Lower leg skin (tissue), 4 donors: ENCODE measurements at places on chromosomes 6 and 20. TPM values are rescaled to one million over a fixed set of nuclear protein-coding genes. Genes with fewer than 3 reads are reported as not detected.

- no peak for DNase-seq
These were observed 63.5 kb downstream of the STMND1 start for GRCh38 chr6:17165383-17165782.

DNA sequence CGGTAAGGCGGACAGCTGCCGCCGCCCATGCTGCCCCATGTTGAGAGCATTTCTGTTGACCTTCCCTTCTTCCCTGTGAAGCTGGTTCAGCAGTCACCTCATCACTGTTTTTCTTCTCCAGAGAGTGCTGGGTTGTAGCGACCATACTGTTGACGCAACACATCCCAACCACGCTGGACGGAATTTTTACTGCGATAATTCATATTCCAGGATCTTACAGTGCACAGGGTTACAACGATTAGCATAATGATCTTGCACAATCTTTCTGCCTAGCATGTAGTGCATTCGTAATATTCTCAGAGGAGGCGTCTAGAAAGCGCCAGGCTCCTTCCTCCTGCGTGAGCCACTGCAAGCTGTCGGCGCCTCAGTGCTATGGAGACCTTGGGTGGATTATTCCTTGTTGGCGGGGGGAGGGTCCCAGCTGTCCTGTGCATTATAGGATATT lies 137.0 kb downstream of the MTHFD1L start:
- DNase-seq = no peak

DNA sequence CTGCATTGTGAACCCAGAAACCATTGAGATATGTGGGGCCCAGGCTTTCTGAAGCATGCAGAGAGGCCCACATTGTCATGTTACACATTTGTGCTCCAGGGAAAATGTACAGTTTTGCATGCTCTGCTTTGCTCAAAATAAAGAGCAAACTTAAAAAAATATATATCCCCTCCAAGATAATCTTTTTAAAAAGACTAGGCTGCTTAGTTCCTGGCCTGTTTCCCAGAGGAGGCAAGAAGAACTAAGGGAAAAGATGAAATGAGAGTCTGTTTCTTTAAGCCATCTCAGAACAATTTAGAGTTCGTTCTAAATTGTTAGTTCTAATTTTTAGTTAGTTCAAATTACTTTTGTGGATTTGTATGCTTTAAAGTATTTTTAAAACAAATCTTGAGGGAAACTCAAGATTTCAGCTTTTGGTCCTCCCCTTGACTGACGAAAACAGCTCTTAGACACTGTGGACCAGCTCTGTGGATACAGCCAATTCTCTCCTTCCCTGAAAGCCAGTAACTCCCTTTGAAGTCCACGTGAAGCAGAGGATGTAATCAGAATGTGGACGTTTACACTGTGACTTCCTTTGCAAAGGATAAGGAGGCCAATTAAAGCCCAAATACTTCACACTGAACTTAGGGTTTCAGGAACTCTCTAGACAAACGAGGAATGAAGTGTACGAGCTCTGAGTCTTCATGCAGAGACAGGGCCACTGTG lies 84.7 kb downstream of the CD164 start:
- DNase-seq = no peak

- peak; percentile 86 for DNase-seq
These were observed 95.3 kb upstream of the BHLHE23 start for GRCh38 chr20:63101781-63102720.

DNA sequence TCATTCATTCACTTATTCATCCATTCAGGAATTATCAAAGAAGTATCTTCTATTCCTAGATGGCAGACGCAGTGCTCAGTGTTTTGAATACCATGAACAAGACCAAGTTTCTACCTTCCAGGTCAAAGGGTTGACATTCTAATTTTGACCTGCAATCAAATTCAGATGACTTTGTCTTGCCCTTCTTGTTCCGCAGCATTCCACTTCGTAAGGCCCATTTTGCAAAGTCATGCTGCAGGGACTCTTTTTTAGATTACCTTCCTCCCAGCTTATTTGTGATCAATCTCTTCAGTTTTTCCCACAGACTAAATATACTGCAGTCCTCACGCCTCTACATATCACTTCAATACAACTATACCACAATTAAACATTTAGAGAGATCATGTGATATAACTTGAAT lies 7.1 kb upstream of the TAAR1 start:
- no peak for DNase-seq

GRCh38 chr20:29409833-29410805 lies 1847.3 kb upstream of the DEFB115 start:
- DNase-seq = no peak

DNA sequence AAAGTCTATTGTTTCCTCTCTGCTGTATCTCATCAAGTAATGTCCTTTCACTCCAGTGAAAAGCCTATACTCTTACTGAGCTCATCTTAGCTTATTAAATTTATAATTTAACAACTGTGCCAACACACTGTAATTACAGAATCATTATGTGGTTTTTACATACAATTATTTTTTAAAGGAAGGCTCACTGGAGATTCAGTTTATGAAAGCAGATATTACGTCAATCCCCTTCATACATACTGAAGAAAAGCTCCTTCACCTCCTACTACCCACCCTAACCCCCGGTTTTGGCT lies 28.1 kb downstream of the ARHGAP18 start:
- DNase-seq = no peak

DNA sequence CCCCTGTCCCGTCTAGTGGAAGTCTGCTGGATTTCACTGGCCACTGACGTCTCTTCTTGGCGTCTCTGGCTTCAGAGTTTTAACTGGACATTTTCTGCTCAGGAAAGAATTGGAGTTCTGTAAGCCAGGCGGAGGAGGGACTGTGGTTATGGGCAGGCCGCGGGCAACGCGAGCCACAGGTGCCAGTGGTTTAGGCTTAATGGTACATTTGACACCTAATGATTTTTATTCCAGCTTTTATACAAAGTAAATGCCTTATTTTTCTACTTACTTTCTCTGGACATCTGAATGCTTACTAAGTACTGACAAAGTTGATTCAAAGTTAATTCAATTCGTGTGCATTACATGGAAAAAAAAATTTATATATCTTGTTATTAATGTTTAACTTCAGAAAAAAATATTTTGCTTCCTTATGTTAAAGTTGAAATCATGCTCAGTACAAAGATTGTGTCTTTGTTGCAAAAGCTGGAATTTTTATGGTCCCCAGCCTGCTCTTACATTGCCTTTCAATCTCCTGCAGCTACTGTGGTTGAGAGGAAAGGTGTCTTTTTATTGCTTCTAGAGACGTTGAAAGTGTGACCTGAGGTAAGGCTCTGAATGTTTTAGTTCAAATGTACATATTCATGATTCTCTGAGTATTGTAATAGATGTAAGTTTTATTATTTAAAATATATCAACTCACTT lies 231.0 kb downstream of the SMOC2 start:
- DNase-seq = no peak

DNA sequence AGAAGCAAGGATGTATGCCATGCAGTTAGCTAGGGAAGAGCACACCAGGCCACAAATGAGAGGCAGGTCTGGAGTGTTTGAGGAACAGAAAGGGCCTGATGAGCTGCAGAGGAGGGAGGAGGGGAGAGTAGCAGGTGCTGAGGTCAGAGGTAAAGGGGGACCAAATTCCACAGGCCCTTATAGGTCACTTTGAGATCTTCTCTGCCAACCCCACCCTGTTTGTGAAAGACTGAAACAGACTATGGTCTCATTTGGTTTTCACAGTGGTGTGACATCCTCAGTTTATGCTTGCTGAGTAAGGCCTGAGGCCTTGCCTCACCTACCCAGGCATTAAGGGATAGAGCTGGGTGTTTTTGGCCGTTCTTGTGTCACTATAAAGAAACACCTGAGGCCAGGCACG lies 187.7 kb upstream of the MYLIP start:
- DNase-seq = no peak

GRCh38 chr6:37630281-37630799 lies 67.3 kb downstream of the MDGA1 start:
- DNase-seq = no peak

- no peak for DNase-seq
These were observed 230.8 kb downstream of the FUT9 start for GRCh38 chr6:96246563-96246962.

GRCh38 chr6:111950661-111951496 lies 77.6 kb upstream of the FYN start:
- DNase-seq = no peak

- DNase-seq = no peak
These were observed 10.9 kb downstream of the IL20RA start for GRCh38 chr6:137033828-137034227.

DNA sequence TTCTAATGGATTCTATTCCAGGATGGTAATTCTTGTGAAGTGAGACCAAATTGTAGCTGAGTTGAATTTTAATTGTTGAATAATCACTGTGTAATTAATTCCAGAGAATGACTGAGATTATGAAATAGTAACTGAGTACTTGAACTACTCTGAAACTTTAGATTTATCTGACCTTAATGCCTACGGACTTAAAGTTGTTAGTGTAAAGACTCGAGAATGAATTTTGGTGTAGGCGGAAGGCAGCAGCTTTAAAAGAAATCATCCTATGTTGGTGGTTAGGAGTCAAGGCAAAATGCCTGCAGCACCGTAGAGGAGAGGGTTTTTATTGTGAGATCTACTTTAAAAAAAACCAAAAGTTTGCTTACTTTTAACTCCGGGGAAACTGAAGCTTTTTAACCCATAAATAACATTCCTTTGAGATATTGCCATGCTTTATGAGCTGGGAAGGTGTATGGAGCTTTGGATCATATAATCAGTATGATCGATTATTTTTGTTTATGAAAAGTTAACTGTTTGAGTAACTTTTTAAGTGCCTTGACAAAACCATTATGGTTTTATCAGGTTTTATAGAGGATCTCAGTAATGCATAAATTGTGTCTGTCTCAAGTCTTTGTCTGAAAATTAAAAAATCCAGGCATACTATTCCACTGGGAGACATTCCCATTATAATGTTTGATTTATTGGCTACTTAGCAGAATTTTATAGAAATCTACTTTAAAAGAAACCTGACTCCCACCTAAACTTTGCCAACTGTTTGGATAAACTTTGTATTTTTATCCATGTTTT lies 46.1 kb downstream of the MYO6 start:
- no peak for DNase-seq

CENPB gene
- total RNA-seq = 109 TPM

MUC21 gene
- not detected for total RNA-seq

RIPOR3 gene
- 4.4 TPM for total RNA-seq

SLC17A2 gene
- not detected for total RNA-seq

GPX5 gene
- not detected for total RNA-seq

SNPH gene
- 1.8 TPM for total RNA-seq

RHAG gene
- total RNA-seq = not detected

KCNQ2 gene
- not detected for total RNA-seq

HSD17B8 gene
- 43.3 TPM for total RNA-seq

SCRT2 gene
- not detected for total RNA-seq
